ENCODE measurements at places on chromosomes 12 and 14. TPM values are rescaled to one million over a fixed set of nuclear protein-coding genes. Genes with fewer than 3 reads are reported as not detected.
A peak's percentile ranks its signal among the peaks of the same experiment; 100 is the strongest.

GRCh38 chr12:46470036-46470627 is 97.6 kb upstream of the SLC38A2 start:
- no peak for DNase-seq

- peak; percentile 57 for DNase-seq
Observed at GRCh38 chr14:75636100-75636692, 24.5 kb downstream of the ERG28 start.

Gene CCDC77
- total RNA-seq, result 9.3 TPM

GRCh38 chr12:101759396-101760047 is 20.3 kb upstream of the SYCP3 start:
- DNase-seq, result peak; percentile 14
